ENCODE measurements at places on chromosomes 4 and X.

DNA sequence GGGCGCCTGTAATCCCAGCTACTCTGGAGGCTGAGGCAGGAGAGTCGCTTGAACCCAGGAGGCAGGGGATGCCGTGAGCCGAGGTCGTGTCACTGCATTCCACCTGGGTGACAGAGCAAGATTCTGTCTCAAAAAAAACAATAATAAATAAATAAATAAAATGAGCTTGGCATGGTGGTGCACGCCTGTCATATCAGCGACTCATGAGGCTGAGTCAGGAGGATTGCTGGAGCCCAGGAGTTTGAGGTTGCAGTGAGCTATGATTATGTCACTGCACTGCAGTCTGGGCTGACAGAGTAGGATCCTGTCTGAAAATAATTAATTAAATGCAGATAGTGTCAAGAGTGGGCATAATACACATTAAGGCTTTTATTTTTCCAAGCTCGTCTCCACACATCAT is 77.5 kb downstream of the DHRSX start:
- DNase-seq: no peak

GRCh38 chr4:152424977-152425376 is 110.9 kb downstream of the FBXW7 start:
- no peak for DNase-seq

GRCh38 chr4:173503330-173504180 is 26.5 kb downstream of the HAND2 start:
- no peak for DNase-seq

DNA sequence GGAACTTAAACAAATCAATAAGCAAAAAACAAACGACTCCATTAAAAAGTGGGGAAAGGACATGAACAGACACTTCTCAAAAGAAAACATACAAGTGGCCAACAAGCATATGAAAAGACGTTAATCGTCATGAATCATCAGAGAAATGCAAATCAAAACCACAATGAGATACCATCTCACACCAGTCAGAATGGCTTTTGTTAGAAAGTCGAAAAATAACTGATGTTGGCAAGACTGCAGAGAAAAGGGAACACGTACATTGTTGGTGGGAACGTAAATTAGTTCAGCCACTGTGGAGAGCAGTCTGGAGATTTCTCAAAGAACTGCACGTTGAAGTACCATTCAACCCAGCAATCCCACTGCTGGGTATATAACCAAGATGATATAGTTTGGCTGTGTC is 23.7 kb downstream of the NEUROG2 start:
- no peak for DNase-seq

DNA sequence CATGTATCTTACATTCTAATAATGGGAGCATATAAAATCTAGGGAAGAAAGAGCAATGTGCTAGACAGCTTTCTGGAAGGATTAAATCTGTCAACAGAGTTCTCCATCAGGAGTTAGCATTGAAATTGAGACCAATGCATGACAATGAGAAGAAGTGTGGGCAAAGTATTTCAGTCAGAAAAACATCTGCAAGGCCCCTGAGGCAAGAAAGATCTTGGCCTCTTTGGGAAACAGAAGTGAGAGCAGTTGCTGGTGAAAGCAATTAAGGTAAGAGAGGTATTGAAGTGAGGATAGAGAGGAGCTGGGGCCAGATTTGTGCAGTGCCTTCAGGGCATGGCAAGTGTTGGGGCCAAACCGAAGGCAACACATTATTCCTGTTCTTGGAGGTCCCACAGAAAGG is 999.1 kb downstream of the STPG2 start:
- DNase-seq: no peak

DNA sequence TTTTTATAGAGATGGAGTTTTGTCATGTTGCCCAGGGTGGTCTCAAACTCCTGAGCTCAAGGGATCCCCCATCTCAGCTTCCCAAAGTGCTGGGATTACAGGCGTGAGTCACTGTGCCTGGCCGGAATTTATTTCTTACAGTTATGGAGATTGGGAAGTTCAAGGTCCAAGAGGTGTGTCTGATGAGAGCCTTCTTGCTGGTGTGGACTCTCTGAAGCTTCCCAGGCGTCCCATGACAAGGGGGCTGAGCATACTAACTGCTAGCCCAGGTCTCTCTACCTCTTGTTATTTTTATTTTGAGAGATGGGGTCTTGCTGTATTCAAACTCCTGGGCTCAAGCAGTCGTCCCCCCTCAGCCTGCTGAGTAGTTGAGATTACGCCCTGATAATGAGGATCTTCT is 2.9 kb upstream of the NSD2 start:
- DNase-seq: no peak

- DNase-seq: no peak
Measured at GRCh38 chr4:5266991-5267390, 215.7 kb downstream of the STK32B start.

Measured in hematopoietic multipotent progenitor cell treated with erythropoietin and hydrocortisone succinate and interleukin-3 and kit ligand, for 6 days (in vitro differentiated cells).